Cardiac fibroblast (primary cell): ENCODE measurements at places on chromosomes 3 and 15.
A peak's percentile ranks its signal among the peaks of the same experiment; 100 is the strongest.

GRCh38 chr3:127073941-127074820 lies 91.3 kb downstream of the PLXNA1 start:
- peak; percentile 25 for DNase-seq

GRCh38 chr3:192130534-192131132 lies 596.7 kb downstream of the FGF12 start:
- DNase-seq = peak; percentile 44

- DNase-seq = peak; percentile 73
These were observed 96.7 kb downstream of the TP63 start for GRCh38 chr3:189727898-189728297.

GRCh38 chr15:40785814-40786213 lies 16.0 kb downstream of the C15orf62 start:
- no peak for DNase-seq

DNA sequence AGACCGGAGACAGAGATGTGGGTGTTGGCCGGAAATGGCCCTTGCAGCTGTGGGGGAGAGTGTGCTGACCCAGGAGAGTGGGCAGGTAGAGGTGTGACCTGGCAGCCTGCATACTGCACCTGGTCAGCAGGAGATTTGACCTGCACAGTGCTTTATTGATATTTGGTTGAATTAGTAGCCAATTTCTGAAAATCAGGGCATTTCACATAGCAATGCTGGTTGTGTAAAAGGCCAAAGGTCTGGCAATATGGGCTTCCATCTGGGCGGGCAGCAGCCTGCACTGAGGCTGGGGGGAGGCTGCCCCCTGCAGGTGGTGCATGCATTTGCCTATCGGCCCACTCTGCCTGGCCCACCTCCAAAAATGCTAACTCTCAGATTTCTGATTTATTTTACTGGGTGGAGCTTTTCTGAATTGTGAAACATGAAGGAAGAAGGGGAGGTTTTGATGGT lies 9.4 kb upstream of the MGLL start:
- DNase-seq = peak; percentile 67

- DNase-seq = no peak
These were observed 52.6 kb downstream of the LRRC28 start for GRCh38 chr15:99303907-99304306.

- DNase-seq = no peak
These were observed 268.1 kb upstream of the CRBN start for GRCh38 chr3:3447641-3448040.
